LoVo (cell line): ENCODE measurements at places on chromosomes 1 and 21.

DNA sequence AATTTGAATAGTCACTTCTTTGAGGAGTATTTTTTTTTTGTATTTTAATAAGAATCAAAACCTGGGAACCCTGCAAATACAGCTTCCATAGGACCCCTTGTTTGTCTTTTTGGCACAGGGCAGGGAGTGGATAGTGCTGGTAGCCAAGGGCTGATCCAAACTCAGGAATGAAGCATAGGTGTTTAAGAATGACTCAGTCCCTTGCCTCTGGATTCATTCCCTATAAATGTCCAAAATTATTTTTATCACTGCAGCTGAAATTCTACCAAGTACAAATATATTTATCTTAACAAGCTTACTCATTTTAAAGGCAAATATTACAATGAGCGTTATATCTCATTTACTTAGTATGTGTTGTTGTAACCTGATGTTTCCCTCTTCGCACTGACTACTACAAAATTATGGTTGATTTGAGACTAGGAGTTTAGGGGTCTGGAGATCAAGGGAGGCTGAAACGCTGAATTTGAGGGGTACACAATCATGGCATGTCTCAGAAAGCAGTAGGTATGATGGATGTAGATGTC is 278.6 kb upstream of the LYPLAL1 start:
- no peak for DNase-seq

DNA sequence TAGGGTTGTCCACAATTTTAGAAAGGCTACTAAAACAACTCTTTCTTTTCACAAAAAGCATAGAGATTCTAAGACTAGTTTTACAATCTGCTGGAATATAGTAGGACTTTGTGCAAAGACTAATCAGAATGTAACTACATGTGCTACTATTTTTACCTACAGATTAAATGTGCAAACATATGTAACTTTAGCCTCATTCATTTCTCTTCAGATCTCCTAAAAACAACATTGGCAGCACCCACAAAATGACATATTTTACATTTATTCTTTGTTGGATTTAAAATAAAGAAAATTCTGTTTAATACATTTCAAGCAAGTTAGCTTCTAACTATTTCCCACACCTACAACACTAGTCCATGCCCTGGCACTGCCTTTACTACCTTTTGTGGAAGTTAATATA is 292.2 kb downstream of the AKT3 start:
- DNase-seq = no peak

DNA sequence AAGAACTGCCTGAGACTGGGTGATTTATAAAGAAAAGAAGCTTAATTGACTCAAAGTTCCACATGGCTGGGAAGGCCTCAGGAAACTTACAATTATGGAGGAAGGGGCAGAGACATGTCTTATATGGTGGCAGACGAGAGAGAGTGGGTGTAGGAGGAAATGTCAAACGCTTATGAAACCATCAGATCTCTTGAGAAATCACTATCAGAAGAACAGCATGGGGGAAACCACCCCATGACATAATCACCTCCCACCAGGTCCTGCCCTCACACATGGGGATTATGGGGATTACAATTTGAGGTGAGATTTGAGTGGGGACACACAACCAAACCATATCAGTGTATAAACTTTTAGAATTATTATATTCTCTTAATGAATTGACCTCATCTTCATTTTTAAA is 335.9 kb upstream of the DPYD start:
- no peak for DNase-seq

- peak; percentile 47 for DNase-seq
Observed at GRCh38 chr1:212291505-212292134, 6.4 kb downstream of the PPP2R5A start.

- no peak for DNase-seq
Observed at GRCh38 chr1:205630241-205630640, 1.6 kb downstream of the ELK4 start.

DNA sequence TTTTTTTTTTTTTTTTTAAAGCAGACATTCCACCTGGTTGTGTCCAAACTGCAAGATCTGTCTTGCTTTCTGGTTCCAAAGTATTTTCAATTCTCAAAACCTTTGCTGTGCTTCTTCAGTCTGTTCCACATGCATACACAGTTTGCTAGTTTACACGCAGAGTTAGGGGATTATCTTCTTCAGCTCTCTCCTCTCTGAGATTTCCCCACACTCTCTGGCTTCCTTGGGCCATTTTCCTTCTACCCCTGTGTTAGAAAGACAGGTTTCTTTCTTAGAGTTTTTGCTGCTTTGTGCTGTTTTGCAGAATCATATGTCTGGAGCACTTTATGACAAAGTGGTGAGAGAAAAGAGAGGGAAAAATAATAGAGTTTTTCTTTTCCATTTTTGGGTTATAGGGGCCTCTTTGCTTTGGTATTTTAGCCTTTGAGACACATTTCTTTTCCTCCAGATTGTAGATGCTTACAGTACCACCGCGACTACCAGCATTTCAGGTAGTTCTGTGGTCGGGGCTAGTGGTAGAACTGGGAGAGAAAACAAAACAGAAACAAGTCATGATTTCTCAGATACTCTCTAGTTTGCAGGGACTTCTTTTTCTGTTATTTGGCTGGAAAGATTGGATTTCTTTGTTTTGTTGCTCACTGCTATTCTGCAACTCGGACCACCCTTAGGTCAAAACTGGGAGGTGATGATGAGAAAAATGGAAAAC is 66.3 kb downstream of the RABGAP1L start:
- no peak for DNase-seq

DNA sequence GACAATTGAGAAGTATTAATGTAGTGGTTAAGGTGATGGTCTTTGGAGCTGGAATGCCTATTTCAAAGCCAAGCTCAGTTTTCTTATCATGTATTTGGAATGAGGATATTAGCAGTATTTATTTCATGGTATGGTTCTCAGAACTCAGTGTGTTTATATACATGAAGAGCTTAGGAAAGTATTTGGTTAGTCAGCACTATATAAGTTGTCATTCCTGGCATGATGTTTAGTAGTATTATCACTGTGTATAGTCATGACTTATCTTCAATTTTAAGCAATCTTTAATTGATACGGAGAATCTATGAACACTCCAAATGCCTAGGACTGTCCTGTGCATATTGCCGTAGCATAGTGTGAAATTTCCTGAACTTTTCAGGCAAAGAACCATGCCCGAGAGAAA is 501.9 kb upstream of the USP24 start:
- DNase-seq = no peak

DNA sequence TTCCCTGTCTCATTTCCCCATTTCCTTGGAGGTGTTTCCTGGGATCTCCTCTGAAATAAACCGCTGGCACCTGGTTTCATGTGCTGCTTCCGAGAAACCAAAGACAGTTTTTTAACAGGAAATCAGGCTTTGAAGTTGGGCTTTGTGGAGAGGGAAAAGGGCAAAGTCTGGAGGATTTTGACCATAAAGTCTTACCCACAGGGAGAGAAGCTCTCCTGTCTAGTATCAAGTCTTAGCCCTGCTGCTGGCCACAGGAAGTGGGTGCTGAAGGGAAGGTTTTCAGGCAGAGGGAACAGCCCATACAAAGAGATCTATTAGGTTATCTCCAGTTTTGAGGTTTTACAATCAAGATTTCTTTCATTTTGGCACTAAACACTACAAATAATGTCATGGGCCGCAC is 29.3 kb downstream of the SLC5A9 start:
- no peak for DNase-seq

- DNase-seq = no peak
Observed at GRCh38 chr1:20507248-20507563, 745 bp downstream of the MUL1 start.

- DNase-seq = no peak
Observed at GRCh38 chr1:184556665-184557064, 169.8 kb downstream of the C1orf21 start.

DNA sequence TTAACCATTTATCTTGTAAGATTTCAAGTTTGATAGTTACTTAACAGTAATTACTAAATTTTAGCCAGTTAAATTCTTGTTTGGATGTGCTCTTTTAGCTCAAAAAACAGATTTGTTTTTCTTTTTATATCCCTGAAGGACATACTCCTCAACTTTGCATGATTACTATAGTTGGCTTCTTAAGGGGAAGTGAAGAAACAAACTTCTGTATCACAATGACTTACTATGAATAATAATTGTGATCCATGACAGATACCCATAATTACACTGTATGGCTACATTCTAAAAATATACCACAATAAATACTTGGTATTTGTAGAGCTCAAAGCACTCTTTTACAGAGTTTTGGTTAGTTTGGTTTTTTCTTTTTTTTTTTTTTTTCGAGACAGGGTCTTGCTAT is 55.8 kb downstream of the IARS2 start:
- DNase-seq = no peak

DNA sequence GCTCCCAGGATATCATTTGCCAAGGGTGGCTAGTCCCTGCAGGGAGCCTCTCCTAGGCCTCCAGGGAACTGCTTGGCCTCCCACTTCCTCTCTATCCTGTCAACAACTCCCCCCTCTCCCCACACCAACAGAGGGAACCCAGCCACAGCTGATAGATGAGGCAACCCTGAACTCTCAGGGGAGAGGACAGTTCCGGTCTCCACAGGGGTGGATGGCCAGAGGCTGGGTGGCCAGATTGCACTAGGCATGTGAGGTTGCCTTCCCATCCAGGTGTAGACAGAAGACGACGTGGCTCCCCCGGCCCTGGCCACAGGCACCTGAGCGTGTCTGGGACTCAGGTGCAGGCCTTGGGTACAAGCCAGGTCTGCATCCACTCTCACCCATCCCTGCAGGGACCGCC is 53.3 kb downstream of the TOR1AIP2 start:
- DNase-seq = no peak

- DNase-seq = no peak
Observed at GRCh38 chr1:15732686-15733081, 3.4 kb upstream of the SLC25A34 start.

GRCh38 chr1:225483818-225484656 is 56.2 kb upstream of the LBR start:
- DNase-seq = no peak
